ENCODE measurements at places on chromosomes 2 and 18.

- DNase-seq = no peak
These were observed 422.7 kb upstream of the CDH20 start for GRCh38 chr18:60910534-60910933.

GRCh38 chr2:36664696-36665076 is 31.8 kb upstream of the VIT start:
- DNase-seq = no peak

DNA sequence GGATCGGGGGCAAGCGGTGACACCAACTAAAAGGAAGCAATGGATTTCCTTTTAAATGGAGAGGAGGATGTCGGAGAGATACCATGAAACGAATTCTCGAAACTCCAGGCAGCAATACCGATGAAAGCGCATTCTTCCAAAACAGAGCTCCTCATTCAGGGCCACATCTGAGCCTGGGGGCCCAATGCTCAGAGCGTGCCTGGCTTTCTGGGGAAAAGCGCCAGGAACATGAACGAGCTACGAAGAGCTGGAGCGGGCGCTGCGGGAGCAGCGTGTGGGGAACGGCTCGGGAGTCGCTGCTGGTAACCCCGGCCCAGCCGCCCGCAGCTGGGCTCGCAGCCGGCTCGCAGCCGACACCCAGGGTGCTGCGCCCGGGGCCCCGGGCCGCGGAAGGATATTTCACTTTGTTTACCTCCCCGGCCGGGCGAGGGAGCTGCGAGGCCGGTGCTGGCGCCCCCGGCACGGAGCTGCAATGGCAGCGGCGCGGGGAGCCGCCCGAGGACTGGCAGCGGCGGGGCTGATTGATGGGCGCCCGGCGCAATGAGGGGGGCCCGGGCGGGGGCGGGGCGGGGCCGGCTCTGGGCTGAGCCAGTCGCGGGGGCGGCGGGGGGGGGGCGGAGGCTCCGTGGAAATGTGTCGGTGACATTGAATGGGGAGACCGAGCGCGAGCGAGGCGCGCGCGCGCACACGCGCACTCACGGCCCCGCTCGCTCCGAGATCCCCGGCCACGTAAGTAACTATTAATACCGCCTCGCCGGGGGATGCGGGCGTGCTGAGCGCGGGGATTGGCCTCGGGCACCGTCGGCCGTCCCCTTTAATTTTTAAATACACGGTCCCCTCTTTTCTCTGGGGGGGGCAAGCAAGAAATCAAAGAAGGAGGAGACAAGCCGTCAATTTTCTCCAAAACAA is at the start of gene TRIB2:
TSS of gene TRIB2 (plus strand) at position 655 of the 909 bp plus-strand sequence. CDS start 1,372 bp downstream, outside the sequence.
- DNase-seq = peak; percentile 89

- no peak for DNase-seq
These were observed 33.5 kb upstream of the CCDC93 start for GRCh38 chr2:118047380-118047826.

- no peak for DNase-seq
These were observed 45.9 kb upstream of the ASB1 start for GRCh38 chr2:238380785-238381184.

GRCh38 chr2:69601179-69601612 is 42.3 kb downstream of the AAK1 start:
- peak; percentile 10 for DNase-seq

DNA sequence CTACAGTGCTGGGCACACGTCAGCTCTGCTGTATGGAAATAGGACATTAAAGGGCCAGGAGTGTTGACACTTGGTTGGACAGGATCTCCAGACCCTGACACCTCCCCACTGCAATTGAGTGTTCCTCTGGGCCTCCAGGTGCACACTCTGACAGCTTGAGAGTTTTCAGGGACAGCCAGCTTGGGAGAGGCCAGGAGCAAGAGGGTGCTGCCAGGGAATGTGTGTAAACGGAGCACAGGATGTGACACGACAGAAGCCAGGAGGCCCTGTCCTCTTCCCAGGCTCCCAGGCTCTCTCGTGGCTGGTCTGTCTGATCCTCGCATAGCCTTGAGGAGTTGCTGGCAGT is 318.1 kb upstream of the HS6ST1 start:
- no peak for DNase-seq

GRCh38 chr18:39841482-39842365 is 2113.3 kb upstream of the PIK3C3 start:
- DNase-seq = no peak

- DNase-seq = no peak
These were observed 485.7 kb downstream of the TXNL1 start for GRCh38 chr18:56152551-56153310.

GRCh38 chr18:57856128-57856527 is 53.0 kb upstream of the ATP8B1 start:
- no peak for DNase-seq

- no peak for DNase-seq
These were observed 302.8 kb downstream of the NCKAP5 start for GRCh38 chr2:133265432-133265949.

DNA sequence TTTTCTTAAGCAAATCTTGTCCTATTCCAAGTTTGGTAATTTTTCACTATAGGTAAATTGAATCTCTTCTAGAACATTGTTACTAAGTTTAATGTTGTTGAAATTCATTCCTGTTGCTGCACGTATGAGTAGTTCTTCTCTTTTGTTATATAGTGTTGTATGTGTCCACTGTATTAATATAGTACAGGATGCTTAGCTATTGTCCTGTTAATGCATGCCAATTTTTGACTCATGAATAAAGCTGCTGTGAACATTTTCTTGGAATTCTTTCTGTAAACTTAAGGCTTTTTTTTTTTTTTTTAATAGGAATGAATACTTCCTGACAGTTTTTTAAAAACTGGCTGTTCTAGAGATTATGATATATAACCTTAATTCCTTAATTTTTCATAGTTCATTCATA is 326.9 kb downstream of the SLC4A3 start:
- no peak for DNase-seq

DNA sequence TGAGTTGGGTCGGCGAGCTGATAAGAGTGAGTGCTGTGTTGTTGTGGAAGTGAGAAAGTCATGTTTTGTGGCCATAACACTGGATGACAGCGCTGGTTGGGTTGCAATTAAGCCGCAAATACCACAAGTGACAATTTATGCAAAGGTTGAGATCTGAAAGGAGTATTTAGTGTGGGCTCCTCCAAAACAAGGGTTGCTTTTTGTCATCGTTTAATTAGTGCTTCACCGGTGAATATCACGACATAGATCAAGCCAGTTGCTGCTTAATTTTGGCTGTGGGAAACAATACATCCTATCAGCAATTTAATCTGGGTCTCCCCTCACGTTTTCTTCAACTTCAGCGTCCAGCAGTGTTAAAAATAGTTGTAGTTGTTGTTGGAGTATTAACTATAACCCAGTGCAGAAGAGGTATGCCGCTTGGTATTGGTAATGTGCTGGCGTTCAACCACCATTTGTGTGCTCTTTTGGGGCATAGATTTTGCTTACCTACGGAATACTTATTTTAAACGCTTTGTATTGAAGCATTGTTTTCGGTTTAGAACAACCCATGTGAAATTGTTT is 662 bp downstream of the ACVR2A start:
- no peak for DNase-seq

GRCh38 chr2:42114091-42114490 is 55.1 kb upstream of the EML4 start:
- DNase-seq = no peak

GRCh38 chr2:182558564-182558963 is 131.7 kb upstream of the PDE1A start:
- no peak for DNase-seq

- DNase-seq = no peak
These were observed 38.4 kb downstream of the C1QL2 start for GRCh38 chr2:119119999-119120756.

DNA sequence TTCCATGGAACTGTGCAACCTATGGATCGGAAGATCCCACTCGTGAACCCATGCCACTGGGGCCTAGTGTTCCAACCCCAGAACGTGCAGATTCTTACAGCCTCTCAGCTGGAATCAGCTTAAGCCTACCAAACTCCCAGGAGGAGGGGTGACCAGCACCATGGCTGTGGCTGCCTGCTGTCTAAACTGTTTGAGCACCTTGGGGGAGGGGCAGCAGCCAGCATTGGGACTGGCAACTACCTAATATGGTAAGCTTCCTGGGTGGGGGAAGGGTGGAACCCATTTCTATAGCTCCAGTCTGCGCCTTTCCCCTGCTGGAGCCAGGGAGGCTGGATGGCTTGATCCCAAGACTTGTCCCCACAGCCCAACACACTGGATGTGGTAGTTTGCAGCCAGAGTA is 10.7 kb upstream of the POLE4 start:
- no peak for DNase-seq

- DNase-seq = no peak
These were observed 43.4 kb upstream of the ANKRD62 start for GRCh38 chr18:12049978-12050811.

DNA sequence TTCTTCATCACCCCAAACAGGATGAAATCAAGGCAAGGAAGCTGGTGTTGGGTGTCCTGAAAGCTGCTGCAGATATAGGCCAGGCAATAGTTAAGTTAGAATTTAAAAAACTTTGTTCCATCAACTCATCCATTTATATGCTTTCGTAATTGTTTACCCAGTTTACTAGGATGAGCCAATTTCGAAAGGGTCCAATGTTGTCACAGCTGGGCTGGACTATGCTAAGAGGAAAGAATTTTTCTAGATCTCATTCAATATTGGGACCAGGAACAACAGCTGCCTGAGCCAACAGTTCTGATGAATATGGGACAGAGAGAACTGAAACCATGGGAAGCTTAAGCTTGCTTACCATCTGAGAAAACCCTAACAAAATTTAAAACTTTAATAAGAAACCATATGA is 21.6 kb upstream of the SP3 start:
- DNase-seq = no peak

GRCh38 chr2:46095830-46096229 is 201.4 kb upstream of the EPAS1 start:
- no peak for DNase-seq

DNA sequence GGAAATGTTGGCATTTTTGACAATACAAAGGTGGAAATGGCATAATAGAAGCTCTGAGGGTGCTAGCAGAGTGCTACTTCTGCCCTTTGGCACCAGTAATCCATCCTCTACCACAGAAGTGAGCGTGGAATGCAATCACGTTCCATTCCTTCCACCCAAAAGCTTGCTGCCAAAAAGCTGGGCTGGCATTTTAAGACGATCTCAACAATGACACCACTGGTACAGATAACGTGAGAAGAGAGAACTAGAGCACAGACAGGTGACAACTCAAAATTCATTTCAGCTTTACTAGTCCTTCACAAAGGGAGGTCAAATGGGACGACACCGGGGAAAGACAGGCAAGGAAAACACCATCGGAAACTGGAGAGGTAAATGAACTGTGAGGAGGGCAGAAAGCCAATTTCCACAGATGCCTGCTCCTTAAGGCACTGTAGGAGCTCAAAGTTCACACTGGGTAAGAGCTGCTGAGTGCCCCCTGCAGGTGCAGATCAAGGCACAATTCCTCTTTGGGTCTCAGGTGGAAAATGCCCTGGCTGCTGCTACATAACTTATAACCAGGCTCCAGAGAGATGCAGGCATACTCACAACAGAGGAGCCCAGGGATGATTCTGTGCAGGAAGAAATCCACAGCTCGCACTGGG is 50.7 kb upstream of the RNU4ATAC start:
- no peak for DNase-seq

DNA sequence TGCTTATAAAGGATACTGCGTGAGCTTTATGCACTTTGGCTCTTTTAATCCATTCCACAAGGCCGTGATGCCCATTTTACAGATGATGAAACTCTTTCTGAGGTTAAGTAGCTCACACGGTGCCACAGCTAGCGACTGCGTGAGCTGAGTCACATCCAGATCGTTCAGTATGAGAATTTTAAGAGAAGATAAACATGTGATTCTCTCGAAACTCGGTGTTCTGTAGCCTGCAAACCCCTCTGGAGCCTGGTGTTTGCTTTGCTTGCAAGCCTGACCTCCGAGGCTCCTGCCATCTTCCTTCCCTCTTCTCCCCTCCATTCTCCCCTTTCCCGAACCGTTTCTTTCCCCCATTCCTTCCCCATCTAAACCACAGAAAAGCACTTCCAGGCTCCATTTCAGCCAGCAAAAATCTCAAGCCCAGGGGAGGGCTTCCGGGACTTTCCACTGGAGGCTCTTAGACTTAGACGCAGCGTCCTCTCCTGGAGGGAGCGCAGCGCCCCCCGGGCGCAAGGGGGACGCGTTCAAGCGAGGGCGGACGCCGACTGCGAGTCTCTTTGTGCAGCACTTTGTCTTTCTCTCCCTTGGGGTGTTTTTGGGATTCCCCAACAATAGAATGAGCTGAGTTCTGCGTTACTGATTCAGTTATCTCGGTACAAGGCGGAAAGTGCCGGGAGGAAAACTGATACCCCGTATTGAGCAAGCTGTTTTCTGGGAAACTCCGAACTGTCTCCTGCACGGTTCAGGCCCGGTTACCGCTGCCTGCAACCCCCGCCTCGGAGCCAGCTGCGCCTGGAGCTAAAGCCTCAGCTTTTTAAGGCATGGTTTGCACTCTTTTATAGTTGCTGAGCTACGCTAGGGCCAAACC is 38.0 kb downstream of the CYP1B1 start:
- DNase-seq = peak; percentile 35

DNA sequence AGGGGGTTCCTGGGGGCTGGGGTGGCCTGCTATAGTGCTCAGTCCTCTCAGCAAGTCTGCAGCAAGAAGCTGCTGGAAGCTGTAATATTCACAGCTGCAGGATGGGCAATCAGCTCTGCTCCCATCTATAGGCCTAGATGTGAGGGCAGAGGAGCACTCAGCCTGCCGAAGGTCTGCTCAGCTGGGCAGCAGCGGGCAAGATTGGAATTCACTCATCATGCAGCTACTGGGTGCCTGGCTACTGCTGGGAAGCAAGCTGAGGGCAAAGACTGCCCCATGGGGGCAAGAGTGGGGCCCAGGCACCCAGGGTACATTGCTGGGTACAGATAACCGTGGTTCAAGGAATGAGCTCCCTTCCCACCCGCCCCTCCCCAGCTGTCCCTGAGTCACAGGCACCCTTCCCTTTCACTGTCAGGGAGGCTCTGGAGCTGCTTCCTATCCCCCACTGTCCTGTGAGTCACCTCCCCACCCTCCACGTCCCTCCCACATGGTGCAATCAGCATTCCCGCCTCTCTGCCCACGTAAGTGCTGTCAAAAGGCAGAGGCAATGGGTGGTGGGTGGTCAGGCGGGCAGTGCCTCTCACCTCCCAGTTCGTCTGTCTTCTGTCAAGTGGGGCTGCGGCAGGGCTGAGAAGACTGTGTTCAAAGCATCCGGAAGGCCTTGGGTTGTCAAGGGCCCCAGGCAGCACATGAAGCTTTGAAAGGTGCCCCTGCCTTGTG is 169.2 kb downstream of the TRIM43 start:
- peak; percentile 9 for DNase-seq

GRCh38 chr2:31082002-31082401 is 56.2 kb downstream of the GALNT14 start:
- no peak for DNase-seq

DNA sequence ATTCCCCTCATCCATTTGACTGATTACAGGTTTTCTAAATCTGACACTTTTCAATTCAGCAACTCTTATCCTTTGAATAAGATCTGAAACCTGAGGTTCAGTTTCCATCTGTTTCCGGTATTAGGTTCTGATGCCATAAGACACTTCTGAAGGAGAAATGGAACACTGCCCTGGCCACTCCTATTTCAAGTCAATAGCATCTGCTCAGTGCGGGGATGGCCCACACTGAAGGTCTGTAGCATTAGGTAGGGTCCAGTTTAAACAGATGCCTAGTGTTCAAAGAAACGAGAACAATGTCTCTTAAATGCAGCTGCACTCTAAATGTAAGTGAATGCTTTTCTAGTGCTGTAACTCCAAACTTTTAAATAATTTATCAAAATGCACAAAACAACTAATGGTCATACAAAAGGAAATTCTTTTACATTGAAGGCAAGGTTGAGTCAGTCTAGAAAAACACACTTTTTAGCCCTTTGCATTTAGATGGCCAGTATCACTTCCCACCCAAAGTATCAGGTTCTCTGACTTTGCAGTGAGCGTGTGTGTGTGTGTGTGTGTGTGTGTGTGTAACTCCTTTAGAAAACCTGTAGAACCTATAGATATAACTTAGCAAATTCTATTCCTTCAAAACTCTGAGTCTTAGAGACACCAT is 78.2 kb downstream of the STK39 start:
- no peak for DNase-seq
